ENCODE measurements at places on chromosomes 1 and 21.

DNA sequence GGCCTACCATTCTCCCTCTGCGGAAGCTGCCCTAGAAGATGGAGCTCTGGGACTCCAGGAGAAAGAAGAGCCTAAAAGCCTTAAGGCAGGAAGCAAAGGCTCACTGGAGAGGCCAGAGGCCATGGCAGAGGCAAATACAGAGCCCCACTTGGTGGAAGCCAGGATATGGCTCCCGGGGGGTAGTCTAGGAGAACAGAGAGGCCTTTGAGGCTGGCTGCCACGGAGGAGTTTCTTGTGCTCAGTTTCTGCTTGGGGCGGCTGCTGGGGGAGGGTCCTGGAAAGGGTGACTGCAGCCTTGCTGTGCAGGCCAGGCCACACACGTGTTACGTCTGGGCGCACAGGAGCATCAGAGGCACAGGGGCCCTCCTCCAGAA, 5.4 kb downstream of the CC2D1B start:
- no peak for DNase-seq

DNA sequence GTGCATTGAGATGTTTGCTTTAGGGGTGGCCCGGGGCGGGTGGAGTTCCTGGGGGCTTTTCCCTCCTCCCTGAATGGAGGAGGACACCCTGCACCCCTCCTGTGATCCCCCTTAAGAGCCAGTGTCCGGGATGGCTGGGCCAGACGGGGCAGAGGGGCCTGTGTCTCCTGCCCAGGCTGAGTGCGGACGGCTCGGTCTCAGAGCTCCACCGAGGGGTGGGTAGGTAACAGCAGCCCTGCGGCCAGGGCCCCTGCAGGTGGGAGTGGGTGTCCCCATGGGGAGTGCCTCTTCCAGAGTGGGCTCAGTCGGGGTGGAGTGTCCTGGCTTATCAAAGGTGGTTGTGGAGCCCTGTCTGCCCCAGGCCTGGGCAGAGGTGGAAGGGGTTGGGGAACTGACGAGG, 23.1 kb downstream of the TP73 start:
- DNase-seq: no peak

- no peak for DNase-seq
Measured at GRCh38 chr1:160752924-160753323, 13.9 kb downstream of the SLAMF7 start.

DNA sequence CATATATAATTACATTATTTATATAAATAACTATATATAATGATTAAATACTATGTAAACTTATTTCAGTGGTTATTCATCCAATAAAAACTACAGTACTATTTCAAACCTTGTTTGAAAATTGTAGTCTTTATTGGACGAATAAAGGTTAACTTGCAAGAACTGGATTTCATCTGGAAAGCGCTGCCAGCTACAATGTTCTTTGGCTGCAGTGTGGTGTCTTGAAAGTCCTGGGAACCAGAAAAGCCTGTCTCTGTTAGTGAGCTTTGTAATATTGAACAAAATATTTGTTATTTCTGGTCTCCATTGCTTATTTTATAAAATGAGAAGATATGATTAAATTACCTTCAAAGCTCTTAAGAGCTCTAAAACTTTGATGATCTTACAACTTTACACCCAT, 763.6 kb downstream of the ADGRL2 start:
- DNase-seq: no peak

DNA sequence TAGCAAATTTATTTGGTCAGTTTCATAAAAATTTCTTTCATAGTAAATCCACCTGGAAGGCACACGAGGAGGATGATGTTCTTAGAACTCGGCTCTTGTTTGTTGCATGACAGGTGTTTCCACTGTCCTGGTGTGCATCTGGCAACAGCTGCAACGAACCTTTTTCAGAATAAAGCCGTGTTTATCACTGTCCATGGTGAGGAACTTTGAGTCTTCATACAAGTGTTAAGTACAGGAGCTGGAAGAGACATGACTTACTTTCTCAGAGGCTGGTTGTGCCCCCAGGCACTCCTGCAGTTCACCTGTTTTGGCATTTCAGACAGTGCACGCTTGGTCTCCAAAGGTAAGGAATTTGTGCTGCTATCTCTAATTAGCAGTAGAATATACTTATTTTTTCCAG, 97.1 kb downstream of the ADAMTS1 start:
- DNase-seq: no peak

- no peak for DNase-seq
Measured at GRCh38 chr21:43866659-43867331, 1.8 kb downstream of the AGPAT3 start.

DNA sequence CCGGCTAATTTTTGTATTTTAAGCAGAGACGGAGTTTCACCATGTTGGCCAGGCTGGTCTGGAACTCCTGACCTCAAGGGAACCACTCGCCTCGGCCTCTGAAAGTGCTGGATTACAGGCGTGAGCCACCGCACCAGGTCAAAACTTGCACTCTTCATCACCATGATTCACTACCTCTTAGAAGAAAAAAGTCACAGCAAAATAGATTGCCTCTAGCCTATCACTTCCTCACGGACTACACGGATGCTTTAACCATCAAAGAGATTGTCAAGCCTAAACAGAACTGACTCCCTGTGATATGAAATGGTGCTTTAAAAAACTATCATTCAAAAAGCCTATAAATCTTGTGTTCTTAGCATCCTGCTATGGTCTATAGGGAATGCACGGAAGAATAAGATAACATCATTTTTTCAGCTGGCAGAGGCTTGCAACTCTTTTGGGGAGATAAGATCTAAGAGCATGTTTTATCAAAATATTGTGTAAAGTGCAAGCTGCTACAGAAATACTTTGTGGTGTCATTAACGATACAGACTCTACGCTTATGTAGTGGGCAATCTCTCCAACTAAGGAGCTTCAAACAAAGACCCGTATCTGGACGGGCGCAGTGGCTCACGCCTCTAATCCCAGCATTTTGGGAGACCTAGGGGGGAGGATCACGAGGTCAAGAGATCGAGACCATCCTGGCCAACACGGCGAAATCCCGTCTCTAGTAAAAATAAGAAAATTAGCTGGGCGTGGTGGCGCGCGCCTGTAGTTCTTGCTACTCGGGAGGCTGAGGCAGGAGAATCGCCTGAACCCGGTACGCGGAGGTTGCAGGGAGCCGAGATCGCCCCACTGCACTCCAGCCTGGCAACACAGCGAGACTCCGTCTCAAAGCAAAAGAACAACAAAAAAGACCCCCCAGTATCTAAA, 966 bp downstream of the TFB2M start:
- DNase-seq: no peak

DNA sequence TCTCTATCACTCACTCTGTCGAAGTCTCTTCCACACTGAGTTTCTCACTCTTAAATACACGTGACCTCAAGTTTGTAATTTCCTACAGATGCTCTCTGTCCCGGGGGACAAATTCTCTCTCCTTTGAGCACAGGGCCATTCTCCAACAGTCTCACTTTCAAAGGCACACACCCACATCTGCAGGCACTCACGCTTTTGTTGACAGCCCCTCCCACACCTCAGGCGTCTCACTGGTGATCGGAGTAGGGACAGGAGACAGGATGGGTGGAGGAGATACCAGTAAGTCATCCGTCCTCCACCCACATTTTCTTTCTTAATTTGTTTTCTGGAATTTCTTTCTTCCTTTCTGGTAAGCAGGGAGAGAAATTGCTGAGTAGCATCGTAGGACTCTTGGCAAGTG, 40.6 kb upstream of the GREM2 start:
- no peak for DNase-seq

DNA sequence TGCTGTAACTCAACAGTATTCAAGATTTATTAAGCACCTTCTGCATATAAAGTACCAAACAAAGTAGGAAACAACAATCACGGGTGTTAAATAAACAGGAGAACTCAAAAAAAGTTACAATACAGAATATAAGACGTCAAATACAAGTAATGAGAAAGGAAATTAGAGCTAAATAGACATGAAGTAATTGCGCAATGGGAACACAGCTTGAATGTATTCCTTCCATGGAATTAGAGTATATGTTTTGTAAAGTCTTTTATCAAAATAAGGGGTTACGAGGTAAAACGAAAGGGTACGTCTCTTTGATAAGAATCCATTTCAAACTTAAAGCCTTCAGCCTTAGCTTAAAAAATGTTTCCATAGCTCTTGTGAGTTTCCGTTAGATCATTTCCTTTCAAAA, 109.1 kb downstream of the SPATA6 start:
- no peak for DNase-seq

DNA sequence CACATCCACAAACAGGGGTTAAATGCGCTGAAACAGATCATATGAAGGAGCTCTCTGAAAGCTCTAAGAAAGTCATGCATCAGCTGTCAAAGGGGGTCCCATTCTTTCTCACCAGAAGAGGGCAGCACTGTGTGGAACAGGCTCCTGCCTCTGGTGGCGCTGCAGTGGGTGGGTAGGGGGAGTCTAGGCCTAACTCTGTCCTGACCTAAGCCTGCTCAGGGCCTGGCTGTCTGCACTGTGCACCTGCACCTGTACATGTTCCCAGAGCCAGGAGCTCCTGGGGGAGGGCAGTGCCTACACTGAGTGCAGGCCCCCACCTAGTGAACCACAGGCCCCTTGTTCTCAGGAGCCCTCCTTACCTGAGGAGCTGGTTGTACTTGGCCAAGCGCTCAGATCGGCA, 16.0 kb downstream of the ENO1 start:
- no peak for DNase-seq

GRCh38 chr1:27529704-27530018, 39.7 kb upstream of the WASF2 start:
- no peak for DNase-seq

GRCh38 chr1:227774051-227774731, 39.0 kb downstream of the SNAP47 start:
- peak; percentile 62 for DNase-seq

DNA sequence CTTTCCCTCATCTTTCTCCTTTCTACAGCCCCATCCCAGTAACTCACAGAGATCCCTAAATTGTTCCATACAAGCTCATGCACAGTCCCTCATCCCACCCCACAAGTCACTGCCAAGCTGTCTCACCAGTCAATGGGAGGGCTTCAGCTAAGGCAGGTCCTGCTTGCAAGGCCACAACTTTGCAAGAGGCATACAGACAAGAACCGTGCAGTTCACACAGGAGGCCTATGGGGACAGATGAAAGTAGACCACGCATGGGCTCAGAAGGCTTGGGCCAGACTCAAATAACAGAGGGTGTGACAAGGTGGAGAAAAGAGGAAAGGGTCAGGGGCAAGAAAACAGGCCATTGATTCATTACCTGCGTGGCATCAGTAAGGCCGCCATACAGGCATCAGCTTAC, 15.1 kb downstream of the RGS8 start:
- DNase-seq: no peak

- no peak for DNase-seq
Measured at GRCh38 chr1:220356981-220357850, 85.0 kb upstream of the RAB3GAP2 start.

GRCh38 chr21:34148826-34149558, 75.6 kb downstream of the MRPS6 start:
- no peak for DNase-seq

DNA sequence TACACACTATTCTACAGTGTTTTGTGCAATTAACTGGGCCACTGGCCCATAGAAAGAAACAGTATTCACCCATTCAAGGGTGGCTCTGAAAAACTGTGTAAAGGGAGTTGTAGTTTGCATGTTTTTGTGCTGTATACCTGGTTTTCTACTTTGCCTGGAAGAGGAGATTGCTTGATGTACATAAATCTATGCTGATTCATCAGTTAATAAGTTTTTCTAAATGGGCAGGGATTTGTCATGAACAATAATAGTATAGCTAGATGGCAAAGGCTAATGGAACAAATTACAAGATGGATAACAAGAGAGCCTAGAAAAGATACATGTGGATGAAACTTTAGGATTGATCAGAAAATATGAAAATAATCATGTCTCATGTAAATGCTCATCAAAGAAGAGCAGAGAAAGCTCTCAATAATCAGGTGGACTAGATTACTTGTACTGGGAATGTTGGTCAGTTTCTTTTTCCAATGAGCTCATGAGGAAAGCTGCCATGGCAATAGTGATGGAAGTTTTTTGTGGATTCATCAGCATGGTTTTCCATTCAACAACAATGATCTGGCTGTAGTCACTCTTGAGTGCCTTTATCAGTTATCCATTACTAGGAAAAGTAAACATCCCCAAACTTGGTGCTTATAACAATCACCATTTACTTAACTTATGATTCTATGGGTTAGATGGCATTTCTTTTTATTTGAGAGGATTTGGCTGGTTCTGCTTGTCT, 602.8 kb downstream of the BRINP3 start:
- no peak for DNase-seq

- DNase-seq: no peak
Measured at GRCh38 chr1:228065543-228066347, 16.8 kb upstream of the ARF1 start.

GRCh38 chr1:97365026-97365425, 555.8 kb downstream of the DPYD start:
- no peak for DNase-seq

DNA sequence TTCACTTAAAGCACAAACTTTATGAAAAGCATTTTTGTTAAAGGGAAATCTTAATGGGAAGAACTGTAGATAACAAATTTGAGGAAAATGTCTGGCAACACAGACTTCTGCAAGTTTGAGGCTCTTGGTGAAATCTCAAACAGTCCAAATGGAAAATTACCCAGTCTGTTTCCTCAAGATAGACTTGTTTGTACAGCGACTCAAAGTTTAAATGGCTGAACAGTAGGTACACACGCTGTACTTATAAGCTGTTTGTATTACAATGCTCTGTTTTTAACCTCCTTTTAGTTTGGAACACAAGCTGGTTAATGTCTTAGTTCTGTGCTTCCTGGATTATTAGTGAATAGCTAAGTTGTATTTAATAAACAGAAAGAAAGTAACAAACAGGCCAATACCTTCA, 217.1 kb downstream of the NFIA start:
- DNase-seq: no peak

- no peak for DNase-seq
Measured at GRCh38 chr1:180232521-180233043, 2.5 kb downstream of the LHX4 start.

DNA sequence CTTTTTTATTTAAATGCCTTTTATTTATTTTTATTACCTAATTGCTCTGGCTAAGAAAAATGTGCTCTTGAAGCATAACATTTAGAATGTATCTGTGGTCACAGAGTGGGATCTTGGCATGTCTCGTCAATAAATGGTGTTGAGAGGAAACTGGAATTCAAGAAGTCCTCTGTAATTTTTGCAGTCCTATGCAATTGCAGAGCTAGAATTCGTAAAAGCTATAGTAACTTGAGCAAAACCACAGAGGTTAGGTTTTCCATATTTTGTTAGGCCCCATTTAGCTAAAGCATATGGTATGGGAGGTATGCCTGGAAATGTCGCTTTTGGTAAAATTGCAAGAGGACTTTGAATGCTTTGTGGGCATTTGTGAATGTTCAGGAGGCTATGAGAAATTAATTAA, 466.7 kb upstream of the NFIA start:
- DNase-seq: no peak

DNA sequence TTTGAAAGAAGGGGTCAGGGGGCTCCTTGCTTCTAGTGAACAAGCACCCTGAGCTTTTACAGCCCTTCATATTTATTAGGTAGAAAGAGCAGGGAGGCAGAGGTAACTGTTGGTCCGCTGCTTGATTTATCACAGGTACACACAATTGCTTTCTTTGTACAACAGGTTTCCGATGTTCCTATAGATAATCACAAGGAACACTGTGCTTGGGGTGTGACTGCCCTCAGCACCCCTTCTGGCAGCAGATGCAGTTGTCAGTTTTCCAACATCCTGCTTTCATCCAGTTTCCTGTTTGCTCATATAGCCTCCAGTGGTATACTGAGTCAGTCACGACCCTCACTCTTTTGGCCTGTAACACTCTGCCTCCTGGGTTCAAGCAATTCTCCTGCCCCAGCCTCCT, 40.6 kb downstream of the SCP2 start:
- DNase-seq: no peak

All from NK-92 treated with Interleukin-12 subunit alpha and Interleukin-12 subunit beta, amount 100 ng/mL, for 24 hours (cell line).